ENCODE measurements at places on chromosomes 7 and 10. TPM values are rescaled to one million over a fixed set of nuclear protein-coding genes. Genes with fewer than 3 reads are reported as not detected.

The OR6V1 gene
- not detected for total RNA-seq

The SEMA3C gene
- 77.5 TPM for total RNA-seq

The UCN3 gene
- not detected for total RNA-seq

The CNPY4 gene
- total RNA-seq: 33.6 TPM

The VENTX gene
- not detected for total RNA-seq

The PTCD1 gene
- total RNA-seq: 10.5 TPM
